ENCODE measurements at places on chromosomes 5 and 9. TPM values are rescaled to one million over a fixed set of nuclear protein-coding genes. Genes with fewer than 3 reads are reported as not detected.

EIF4E1B gene
- total RNA-seq = not detected

PCDHB8 gene
- not detected for total RNA-seq

TOR2A gene
- 9.8 TPM for total RNA-seq

ITGA2 gene
- total RNA-seq = not detected

ITK gene
- total RNA-seq = 477 TPM

BNC2 gene
- total RNA-seq = not detected

NR5A1 gene
- total RNA-seq = not detected

OR13C9 gene
- total RNA-seq = not detected

FAM151B gene
- 0.82 TPM for total RNA-seq

ALDOB gene
- not detected for total RNA-seq

MRPL36 gene
- 30.9 TPM for total RNA-seq

- no peak for DNase-seq
Measured at GRCh38 chr5:14219800-14220512, 76.8 kb downstream of the TRIO start.

GRCh38 chr5:92962752-92963151, 618.3 kb downstream of the NR2F1-AS1 start:
- no peak for DNase-seq

DNA sequence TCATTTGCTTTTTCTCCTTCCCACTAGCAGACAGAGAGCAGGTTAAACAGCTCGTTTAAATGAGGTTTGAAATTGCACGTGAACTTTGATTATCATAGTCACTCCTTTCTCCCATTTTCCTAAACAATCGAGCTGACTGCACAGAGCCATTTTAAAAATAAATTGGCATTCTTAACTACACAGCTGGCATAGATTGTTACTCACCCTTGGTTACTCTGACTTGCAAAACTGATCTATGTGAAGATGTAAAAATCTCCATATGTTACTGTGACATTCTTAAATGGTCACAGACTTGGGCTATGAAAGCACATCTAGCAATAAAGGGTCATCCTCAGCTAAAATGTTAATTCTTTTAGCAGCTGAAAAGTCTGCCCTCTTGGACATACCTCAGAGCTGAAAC, 368.5 kb downstream of the DTWD2 start:
- no peak for DNase-seq

- DNase-seq = no peak
Measured at GRCh38 chr9:36738318-36738976, 165.8 kb downstream of the MELK start.

- DNase-seq = no peak
Measured at GRCh38 chr5:135212361-135213026, 178.5 kb upstream of the PITX1 start.

- DNase-seq = no peak
Measured at GRCh38 chr9:96555567-96556386, 63.9 kb downstream of the CDC14B start.

- DNase-seq = no peak
Measured at GRCh38 chr5:32683125-32683524, 28.0 kb upstream of the NPR3 start.

DNA sequence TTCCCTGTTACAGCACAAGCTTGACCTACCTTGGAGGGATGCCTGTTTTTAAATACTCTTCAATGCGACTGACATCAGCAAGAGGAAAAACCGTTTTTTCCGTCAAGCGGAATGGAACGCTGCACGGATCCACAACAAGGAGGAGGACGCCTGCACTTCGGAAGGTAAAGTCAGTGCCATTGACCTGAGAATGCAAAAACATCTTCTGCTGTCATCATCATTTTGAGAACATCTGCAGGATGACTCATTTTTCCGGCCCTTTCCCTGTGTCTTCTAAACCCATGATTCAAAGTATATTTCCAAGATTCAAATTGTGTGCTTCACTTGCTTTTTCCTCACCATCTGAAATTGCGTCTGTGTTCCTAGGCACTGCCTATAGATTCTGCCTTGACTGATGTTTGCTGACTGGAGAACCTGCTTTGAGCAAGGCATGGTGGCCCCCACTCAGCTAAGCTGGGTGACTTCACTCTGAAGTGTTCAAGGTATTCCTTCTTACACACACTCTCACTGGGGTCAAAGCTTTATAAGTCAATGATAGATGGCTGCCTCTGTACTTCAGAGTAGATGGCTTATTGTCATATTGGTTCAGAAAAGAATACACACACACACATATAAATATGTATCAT, 78.1 kb downstream of the CEMIP2 start:
- no peak for DNase-seq

DNA sequence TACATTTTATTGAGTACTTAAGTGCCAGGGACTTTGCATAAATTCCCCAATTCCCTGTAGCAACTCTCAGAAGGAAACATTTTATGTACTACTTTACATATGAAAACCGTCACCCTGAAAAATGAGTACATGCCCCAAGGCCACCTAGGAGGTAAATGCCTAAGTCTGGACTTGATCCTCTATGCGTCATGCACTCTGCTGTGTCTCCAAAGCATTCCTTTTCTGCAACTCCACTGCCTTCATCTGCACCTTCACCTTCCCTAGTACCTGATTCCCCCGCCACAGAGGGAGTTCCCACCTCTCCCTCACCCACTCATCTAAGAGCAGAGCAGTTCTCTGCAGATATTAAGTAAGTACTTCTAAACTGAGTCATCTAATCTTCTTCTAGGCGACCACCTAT, 75.2 kb upstream of the HRH2 start:
- no peak for DNase-seq

- DNase-seq = peak; percentile 83
Measured at GRCh38 chr9:126705767-126706697, 92.3 kb downstream of the LMX1B start.

DNA sequence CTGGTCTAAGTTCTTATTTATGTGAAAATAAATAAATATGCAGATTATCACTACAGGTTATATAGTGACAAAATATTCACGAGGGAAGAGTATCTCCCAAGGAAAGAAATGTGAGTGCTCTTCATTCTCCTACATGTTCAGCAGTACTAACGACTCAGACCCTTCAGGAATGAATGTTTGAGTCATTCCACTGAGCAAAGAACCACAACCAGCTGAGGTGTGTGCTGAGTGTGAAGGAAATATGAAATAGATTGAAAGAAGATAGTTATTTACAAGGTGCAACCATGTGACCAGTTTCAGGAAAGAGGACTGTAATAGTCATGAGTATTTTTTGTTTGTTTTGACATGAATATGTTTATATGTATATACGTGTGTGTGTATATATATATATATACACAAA, 228.7 kb downstream of the TUSC1 start:
- DNase-seq = no peak

GRCh38 chr5:172877466-172878260, 43.6 kb downstream of the ERGIC1 start:
- DNase-seq = peak; percentile 38

GRCh38 chr9:133004091-133004998, 25.9 kb downstream of the GFI1B start:
- no peak for DNase-seq

- DNase-seq = no peak
Measured at GRCh38 chr5:145228564-145228963, 606.6 kb downstream of the PRELID2 start.

- no peak for DNase-seq
Measured at GRCh38 chr5:134143944-134144941, 29.8 kb downstream of the TCF7 start.

- no peak for DNase-seq
Measured at GRCh38 chr9:117343427-117343826, 71.4 kb downstream of the ASTN2 start.

GRCh38 chr9:127093319-127094020, 29.0 kb downstream of the ANGPTL2 start:
- no peak for DNase-seq

- DNase-seq = peak; percentile 66
Measured at GRCh38 chr5:141637767-141638419, 1.1 kb downstream of the RELL2 start.

GRCh38 chr9:110712955-110713354, 44.4 kb downstream of the MUSK start:
- no peak for DNase-seq

GRCh38 chr5:121503111-121503840, 348.4 kb upstream of the FTMT start:
- DNase-seq = no peak

DNA sequence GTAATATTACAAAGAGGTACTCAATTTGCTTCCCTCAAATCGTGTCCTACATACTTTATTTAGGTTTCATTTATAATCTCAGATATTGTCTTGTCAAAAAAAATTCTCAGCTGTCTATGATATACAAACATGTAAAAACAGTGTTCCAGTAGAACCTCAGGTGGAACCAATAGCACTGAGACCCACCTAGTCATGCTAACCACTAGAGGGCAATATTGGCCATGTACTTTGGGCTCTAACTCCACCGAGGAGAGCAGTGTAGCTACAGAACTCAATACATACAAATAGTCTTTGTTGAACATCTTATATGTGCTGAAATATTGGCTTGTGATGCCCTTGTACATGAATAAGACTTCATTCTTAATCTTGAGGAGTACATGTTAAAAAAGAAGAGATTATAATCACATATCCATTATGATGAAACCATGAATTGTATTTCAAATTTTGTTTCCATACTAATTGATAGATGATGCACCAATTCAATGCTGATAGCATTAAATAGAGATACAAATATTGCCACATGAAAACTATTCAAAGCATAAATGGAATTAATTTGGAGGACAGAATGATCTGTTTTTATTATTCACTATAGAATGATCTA, 71.2 kb upstream of the CNTLN start:
- no peak for DNase-seq

GRCh38 chr9:117545846-117546245, 131.0 kb upstream of the ASTN2 start:
- DNase-seq = no peak

- no peak for DNase-seq
Measured at GRCh38 chr9:135029871-135030565, 57.5 kb upstream of the OLFM1 start.

- no peak for DNase-seq
Measured at GRCh38 chr5:160230686-160231527, 1.6 kb downstream of the FABP6 start.

DNA sequence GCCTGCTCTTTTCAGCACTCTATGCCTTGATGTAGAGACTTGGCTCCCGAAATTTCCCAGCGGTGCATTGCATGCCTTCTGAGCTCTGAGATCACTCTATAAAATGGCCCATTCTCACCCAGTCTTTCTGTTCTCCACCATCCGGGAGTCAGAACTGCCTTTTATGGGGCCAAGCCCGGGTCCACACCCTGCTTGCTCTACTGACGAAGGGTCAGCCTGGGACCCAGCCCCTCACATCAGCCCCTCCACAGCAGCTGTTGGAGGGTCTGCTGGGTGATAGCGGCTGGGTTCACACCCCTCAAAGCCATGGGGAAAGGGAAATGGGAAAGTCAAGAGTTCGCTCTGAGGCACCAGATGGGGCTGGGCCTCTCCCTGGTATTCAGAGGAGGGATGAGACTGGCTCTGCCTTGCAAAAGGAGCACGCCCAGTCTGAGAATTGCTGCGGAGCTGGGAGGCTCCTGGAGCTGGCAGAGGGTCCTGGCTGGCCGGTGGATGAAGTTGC, 66.0 kb upstream of the ORM1 start:
- no peak for DNase-seq

DNA sequence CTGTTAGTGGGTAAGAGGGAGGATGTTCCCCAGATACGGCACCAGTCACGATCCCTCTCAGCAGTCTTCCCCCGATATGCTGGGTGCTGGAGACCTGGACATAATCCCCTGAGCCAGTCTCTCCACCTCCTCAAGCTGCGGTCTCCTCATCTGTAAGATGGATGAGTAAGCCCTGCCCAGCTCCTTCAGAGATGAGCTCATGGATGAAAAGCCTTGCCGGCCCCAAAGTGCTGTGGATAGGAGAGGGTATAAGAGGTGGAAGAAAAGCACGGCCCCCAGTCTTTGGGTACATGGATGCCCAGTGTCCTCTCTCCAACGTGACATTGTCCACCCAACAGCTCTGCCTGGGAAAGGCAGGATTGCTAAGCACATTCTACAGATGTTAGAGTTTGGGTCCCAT, 4.5 kb downstream of the CAMK2A start:
- no peak for DNase-seq

DNA sequence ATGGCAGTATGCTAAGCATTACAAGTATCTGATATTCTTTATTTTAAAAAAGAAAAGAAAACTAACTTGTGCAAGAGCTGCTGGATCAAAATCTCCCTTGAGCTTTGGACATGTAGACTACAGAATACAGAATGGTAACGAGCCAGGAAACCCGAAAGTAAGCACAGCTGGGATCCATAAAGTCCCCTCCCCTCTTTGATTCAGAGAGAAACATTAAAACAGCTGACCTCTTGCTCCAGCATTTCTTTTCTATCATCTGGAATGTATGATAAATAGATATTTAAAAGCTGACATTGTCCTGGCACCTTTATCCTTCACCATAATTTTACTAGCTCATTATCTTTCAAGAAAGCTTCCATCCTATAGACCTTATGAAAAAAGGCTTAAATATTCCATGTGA, 28.2 kb upstream of the LPAR1 start:
- DNase-seq = no peak

DNA sequence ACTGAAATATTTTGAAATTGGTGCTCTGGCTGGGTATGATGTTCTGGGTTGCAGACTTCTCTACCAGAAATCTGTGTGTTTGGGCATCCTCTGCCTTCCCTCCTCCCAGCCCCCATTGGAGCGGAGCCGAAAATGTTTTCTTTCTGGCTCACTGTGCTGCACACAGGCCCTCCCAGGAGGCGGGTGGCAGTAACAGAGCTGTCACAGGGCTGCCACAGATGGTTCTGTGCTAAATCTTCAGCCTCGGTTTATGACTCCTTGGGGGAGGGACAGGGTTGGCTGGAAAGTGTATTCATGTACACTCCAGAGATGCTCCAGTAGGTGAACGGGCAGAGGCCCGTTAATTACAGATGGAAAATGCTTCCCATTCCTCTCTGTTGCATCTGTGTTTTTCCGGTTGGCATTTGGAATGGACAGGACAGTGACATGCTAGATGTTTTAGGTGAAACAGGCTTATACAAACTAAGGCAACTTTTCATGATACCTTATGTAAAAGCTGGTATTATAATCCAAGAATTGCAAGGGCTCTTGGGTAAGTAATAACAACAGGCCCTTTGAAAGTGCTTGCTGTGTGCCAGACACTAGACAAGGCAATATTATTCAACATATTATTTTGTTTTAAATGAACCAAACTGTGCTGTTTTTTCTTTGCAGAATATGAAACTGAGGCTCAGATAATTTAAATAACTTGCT, 180.2 kb downstream of the ADCY2 start:
- no peak for DNase-seq

DNA sequence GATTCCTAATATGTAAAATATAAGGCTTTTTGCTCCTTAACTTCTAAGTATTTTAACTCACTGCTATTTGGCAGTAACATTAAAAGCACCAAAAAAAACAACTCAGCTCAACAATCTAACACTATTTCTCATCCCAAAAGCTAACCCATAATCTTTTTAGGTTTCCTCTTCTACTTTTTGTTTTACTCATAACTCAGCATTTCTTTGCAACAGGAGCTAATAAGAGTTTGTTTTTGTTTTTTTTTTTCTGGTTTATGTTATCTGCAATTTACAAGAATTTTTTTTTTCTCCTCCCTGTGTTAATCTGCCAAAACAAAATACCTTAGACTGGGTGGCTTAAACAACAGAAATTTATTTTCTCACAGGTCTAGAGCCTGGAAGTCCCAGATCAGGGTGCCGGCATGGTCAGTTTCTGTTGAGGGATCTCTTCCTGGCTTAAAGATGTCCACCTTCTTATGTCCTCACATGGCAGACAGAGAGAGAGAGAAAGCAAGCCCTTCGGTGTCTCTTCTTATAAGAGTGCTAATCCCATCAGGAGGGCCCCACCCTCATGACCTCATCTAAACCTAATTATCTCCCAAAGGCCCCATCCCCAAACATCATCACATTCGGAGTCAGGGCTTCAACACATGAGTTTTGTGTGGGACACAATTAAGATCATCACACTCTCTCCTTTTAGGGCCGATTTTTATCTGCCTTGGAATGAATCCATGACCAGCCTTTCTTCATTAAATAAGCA, 31.2 kb downstream of the ARL15 start:
- no peak for DNase-seq

All from naive thymus-derived CD8-positive, alpha-beta T cell (primary cell).